Stomach (tissue), 19 donors: ENCODE measurements at places on chromosomes 4 and X. TPM values are rescaled to one million over a fixed set of nuclear protein-coding genes. Genes with fewer than 3 reads are reported as not detected.

DNA sequence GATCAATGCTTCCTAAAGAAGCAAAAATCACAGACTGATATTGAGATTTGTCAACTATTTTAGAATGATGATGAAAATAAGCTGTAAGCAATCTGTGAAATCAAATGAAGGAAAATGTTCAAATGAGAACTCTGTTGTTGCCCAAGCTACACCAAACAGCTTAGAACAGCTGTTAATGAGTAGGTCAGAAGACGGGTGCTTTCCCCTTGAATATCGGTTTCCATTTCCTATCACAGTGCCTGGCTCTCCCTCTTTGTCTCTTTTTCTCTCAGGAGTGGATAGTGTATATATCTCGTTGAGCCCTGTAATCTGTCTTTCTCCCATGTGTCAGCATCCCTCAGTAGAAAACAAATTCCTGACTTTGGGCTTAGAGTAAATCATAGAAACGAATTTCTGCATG, 1592.9 kb upstream of the TENM3 start:
- no peak for DNase-seq
- no peaks in the 10 kb centered on the region for H3K36me3 ChIP-seq
- H3K4me1 ChIP-seq, result no peaks in the 10 kb centered on the region

DNA sequence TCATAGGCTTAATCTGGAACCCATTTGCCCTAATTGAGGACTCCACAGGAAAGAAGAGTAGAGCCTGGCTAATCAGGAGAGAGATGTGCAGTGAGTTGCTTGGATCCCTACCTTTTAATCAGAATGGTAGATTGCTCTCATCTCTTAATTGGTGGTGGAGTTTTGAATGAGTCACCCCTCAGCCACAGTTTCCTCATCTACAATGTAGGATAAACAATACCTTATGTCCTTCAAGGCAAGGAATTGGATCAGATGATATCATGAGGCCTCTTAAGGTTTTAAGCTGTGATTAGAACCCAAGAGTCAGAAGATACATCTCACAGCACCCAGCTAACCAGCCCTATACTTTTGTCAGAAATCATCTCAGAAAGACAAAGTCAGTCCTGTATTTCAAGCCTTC, 39.1 kb downstream of the PDGFRA start:
- no peak overlapping the region for H3K27ac ChIP-seq
- no peak for DNase-seq
- no peaks in the 10 kb centered on the region for H3K4me1 ChIP-seq

GRCh38 chr4:127327491-127327890, 305.3 kb upstream of the INTU start:
- H3K4me3 ChIP-seq, result no peak overlapping the region
- H3K4me1 ChIP-seq, result no peaks in the 10 kb centered on the region
- H3K27ac ChIP-seq, result no peak overlapping the region
- H3K36me3 ChIP-seq, result no peaks in the 10 kb centered on the region
- no peak for DNase-seq
- no peaks in the 10 kb centered on the region for H3K27me3 ChIP-seq

The NLGN4X gene
- 3.6 TPM for total RNA-seq

The GATA1 gene
- total RNA-seq, result not detected
